ENCODE measurements at places on chromosomes 5 and 9.

GRCh38 chr9:111715471-111715870, 54.1 kb downstream of the GNG10 start:
- DNase-seq: no peak

- DNase-seq: no peak
Observed at GRCh38 chr9:112872019-112872418, 18.7 kb downstream of the SLC46A2 start.

DNA sequence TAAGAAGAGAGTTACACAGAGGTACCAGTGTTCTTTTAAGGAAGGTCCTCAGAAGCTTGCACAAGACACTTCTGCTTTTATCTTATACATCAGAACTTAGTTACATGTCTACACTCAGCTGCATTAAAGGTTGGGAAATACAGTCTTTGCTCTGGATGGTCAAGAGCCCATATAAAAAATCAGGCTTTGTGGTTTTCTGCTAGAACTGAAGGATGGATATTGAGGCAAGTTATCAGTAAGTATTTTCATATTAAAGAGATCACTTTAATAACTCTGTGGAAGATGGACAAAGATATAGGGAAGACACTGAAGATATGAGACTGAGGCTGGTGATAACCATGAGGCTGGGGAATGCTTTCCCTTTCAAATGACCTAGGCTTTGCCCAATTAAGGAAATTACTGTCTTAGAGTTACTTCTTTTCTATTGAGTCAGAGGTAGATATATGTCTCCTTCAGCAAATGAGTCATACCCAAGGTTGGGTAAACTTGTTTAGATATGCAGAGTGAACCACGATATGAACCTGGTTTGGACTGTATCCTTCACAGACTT, 87.0 kb upstream of the TNC start:
- no peak for DNase-seq

DNA sequence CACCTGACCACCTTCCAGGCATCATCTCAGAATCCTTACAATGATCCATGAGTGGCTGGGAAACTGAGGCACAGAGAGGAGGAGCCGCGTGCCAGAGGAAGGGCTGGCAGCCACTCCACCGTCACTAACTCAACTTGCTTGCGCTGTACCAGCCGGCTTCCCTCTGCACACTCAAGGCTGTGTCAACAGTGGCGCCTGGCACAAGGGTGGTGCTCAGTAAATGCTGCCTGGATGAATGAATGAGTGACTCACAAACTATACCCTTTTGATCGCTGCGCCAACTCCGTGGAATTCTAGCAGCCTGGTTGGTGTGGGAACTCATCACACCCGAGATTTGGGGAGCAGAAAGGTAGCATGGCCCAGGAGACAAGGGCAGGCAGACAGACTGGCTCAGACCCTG, 21.9 kb downstream of the PRRX2 start:
- no peak for DNase-seq

GRCh38 chr9:135880438-135880837, 26.9 kb downstream of the CAMSAP1 start:
- DNase-seq: no peak

- peak; percentile 61 for DNase-seq
Observed at GRCh38 chr5:77356740-77357139, 135.4 kb downstream of the WDR41 start.

DNA sequence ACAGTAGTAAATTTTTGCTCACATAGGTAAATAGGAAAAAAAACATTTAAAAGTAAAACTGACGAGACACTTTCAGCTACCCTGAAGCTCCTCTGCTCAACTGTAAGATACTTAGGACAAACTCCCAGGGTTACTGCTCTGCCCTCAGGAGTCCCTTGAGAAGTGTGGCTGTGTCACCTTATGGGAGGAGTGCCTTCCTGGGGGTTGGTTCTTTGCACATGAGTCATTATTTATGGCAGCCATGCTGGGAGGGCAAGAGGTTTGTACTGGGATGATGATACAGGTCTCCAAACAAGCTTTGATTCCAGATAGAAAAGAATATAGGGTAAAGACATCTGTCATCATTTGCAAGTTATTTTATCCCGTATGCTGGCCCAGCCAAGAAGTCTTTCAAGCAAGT, 45.9 kb downstream of the TTC1 start:
- DNase-seq: no peak

GRCh38 chr5:38940230-38940858, 94.5 kb downstream of the OSMR start:
- no peak for DNase-seq

GRCh38 chr9:96599298-96599697, 20.3 kb downstream of the CDC14B start:
- no peak for DNase-seq

GRCh38 chr5:126274076-126274762, 149.0 kb upstream of the GRAMD2B start:
- no peak for DNase-seq

DNA sequence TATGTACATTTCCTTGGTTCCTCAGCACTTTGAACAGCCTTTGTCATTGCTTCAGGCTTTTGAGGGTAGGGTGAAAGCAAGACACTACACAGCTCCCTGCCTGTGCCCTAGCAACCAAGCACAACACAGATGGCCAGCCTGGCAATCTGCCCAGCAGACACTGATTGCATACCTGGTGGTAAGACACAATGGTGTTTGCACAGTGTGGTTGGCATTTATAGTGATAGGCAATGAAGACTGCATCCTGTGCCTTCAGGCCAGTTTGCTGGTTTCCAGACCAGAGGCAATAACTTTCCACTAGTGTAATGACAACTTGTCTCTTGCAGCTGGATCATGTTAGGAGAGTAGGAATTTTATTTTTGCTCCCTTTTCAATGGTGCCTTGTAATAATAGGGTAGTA, 144.5 kb upstream of the TNC start:
- no peak for DNase-seq

DNA sequence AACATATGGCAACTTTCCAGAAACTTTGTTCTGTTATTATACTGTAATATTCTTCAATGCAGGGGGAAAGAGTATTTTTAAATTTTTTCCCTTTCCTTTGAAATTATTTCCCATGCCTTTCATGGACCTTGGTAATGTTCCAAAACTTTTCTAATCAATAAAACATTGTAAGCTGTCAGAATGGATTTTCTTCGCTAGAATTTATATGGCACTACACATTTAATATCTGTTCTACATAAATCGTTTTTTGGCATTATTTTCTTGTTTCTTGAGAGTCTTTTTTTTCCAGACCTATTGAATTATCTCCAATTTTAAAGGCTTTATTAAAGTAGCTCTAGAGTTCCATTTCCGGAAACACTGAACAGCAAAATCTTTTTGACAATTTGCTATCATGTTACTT, 249.0 kb downstream of the TMEM167A start:
- no peak for DNase-seq

DNA sequence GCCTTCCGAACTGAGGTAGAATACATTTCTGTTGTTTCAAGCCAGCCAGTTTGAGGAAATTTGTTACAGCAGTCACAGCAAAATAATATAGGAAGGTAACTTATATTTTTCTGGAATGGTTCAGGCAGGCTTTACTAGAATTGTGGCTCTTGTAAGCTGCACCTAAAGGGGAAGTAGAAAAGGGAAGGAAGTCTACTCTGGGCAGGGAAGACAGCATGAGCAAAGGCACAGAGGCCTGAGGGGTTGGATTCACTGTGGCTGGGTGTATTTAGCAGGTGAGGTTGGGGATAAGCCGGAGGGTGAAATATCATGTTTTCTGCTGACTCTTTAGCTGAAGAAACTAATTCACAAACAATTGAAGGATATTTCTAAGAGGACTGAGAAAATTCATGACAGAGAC, 183.5 kb downstream of the GAS1 start:
- no peak for DNase-seq

GRCh38 chr5:16628376-16628775, 11.6 kb upstream of the RETREG1 start:
- DNase-seq: no peak

Measured in stimulated activated naive CD8-positive, alpha-beta T cell treated with anti-CD3 and anti-CD28 coated beads, Interleukin-15, amount 100 ng/mL, for 72 hours (primary cell).